ENCODE measurements at places on chromosomes 12 and 14.

- DNase-seq = no peak
Observed at GRCh38 chr12:13277293-13277692, 80.8 kb downstream of the EMP1 start.

DNA sequence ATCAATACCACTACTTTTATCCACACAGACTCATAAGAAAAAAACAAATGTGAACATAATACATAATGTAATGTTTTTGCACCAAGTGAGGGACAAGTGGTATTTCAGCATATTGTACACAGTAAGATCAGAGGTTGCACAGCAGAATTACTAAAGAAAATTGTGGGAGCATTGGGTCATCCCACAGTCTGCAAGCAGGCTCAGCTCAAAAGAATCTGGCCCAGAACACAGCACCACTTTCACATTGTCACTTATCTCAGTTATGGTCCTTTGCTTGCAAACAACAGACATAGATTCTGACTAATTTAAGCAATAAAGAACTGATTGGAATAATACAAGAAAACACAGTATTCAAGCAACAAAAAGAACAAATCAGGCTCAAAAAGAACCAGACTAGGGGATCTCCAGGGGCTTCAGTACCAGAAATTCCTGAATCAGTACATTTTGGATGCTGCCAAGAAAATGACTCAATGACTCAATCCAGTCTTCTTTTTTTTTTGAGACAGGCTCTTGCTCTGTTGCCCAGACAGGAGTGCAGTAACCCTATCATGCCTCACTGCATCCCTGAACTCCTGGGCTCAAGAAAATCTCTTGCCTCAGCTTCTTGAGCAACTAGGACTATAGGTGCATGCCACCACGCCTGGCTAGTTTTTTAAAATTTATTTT, 42.9 kb upstream of the EEA1 start:
- no peak for DNase-seq

- no peak for DNase-seq
Observed at GRCh38 chr14:93347850-93348249, 868 bp downstream of the COX8C start.

- DNase-seq = no peak
Observed at GRCh38 chr12:8120072-8120713, 3.2 kb upstream of the CLEC4A start.

DNA sequence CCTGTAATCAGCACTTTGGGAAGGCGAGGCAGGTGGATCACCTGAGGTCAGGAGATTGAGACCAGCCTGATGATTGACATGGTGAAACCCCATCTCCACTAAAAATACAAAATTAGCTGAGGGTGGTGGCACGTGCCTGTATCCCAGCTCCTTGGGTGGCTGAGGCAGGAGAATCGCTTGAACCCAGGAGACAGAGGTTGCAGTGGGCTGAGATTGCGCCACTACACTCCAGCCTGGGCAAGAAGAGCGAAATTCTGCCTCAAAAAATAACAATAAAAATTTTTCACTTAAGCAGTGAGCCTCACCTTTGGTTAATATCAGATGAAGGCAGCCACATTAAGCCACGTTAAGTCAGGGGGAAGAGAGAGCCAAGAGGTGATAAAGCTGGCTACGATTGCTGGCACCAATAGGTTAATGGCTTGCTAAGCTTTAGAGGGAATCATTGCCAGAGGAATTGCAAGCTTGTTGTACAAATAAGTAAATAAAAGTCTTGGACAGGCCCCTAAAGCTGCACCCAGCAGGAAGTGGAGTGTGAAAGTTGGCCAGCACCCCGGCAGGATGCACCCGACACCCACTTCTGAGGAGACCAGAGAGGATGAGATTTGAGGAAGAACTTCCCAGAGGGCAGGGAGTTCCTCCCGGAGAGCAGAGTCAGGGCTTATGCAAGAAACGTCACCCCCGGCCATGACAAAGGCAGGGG, 41.3 kb upstream of the TESC start:
- DNase-seq = no peak

GRCh38 chr14:104582662-104583061, 3.1 kb downstream of the C14orf180 start:
- no peak for DNase-seq

- DNase-seq = no peak
Observed at GRCh38 chr14:23563473-23564180, 4.0 kb downstream of the AP1G2 start.

DNA sequence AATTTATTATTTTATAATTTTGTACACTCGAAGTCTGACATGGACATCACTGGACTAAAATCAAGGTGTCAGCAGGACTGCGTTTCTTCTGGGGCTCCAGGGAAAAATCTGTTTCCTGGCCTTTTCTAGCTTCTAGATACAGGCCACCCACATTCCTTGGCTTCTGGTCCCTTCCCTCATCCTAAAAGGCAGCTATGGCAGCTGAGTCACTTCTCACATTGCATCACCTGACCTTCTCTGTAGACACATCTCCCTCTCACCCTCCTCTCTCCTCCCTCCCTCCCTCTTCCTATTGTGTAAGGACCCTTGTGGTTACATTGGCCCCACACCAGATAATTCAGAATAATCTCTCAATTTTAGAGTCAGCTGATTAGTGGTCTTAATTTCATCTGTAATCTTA, 92.4 kb downstream of the RPS6KA5 start:
- DNase-seq = no peak

DNA sequence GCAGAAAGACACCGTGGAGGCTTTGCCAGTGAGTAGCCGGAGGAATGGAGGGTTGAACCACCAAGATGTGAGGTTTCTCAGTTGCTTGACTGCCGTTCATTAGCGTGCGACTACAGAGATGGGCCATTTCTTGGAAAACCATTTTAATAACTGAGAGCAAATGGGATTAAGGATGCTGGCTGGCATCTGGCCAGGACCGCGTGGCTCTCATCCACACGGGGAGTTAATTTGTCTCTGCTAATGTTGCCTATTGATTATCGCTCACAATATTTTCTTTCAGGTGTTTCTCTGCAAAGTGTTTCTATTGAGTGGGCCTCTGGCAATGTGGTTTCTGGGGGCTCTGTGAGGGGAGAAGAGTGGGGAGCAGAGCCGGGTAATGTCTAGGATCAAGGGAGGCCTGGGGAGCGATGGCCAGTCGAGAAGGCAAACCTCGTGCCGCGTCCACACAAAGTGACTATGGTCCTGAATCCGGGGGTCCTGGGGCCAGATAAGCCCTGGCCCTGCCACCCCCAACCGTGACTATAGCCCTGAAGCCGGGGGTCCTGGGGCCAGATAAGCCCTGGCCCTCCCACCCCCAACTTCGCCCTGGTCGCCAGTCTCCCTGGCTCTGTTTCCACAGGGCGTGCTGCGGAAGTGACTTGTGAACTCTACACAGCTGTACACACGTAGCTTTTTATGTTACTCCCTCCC, 110.6 kb downstream of the PRMT8 start:
- no peak for DNase-seq

DNA sequence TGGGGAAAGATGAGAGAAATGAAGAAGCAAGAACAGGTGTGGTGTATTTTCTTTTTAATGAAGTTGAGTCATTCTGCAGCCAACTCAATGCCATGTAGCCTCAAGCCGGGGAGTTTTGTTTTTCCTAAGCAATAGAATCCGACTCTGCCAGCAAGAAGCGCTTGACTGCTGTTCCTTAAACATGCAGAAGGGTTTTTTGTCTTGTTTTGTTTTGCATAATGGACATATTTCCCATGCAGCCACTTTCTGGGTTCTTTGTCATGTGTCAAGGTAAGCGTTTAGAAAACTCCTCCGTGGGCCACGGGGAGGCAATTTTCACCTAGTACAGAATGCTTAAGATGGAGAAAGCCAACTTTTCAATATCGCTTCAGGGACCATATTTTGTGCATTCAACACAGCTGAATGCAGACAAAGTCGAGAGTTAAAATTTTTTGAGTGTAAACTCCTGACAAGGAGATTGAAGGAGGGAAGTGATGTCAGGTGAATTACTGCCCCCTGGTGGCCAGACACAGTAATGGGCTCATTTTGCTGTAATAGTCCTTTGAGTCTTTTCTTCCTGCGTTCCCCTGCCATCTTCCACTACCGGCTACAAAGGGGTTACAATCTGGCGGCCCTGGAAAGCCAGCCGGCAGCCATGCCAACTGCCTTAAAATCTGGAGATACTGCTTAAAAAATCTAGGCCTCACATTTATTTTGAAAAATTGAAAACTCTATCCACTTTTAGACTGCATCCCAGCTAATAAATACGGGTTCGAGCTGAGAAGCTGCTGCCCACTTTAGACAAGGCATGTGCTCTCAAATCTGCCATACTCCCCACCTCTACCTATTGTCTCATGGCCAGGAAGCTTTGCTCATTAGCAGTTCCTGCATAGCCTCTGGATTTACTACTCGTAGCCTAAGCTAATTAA, 3.2 kb upstream of the FICD start:
- DNase-seq = peak; percentile 68

DNA sequence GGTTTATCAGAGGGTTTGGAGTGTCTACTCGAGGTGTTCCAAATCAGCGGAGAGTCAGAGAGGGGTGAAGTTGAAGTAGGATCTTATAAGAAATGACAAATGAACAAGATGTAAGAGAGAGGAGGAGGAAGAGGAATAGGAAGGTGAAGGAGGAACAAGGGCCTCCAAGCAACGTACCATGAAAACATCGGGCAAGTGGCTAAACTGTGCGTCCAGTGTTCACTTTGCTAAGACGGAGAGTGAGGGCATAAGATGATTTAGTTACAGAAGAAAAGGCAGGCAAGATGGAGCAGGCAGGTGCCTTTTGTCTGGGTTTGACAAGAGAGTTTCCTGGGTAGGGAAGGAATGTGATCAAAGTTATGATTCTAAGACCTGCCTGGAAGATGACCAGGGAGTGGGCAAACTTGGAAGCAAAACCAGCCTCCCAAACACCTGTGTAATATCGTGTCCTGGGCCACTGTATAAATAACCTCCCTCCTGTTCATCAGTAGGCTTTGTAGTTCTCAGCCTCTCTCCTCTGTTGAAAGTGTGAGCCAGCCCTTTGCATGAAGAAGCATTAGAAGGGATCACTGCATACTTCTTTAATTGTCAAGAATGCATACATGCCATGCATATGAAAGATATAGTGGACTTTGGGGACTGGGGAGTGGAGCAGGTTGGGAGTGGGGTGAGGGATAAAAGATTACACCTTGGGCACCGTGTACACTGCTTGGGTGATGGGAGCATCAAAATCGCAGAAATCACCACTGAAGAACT, 111.4 kb downstream of the ZFP36L1 start:
- no peak for DNase-seq

DNA sequence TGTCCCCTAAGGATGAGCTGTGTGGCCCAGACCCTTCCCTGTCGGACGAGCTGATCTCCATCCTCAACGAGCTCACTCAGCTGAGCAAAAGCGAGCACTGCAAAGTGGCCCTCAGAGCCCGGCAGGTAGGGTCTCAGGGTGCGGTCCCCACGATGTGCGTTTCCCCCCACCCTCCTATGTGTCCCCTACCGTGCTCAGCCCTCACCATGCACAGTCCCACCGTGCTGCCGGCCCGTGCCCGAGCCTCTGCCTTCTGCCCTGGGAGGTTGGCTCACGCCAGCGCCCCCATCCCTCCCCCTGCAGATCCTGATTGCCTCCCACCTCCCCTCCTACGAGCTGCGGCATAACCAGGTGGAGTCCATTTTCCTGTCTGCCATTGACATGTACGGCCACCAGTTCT, 86.6 kb downstream of the FOXN4 start:
- no peak for DNase-seq
